AG08396 (cell line): ENCODE measurements at places on chromosomes 2 and 18.

- DNase-seq, result peak; percentile 28
Observed at GRCh38 chr2:63488118-63488713, 100.1 kb downstream of the WDPCP start.

DNA sequence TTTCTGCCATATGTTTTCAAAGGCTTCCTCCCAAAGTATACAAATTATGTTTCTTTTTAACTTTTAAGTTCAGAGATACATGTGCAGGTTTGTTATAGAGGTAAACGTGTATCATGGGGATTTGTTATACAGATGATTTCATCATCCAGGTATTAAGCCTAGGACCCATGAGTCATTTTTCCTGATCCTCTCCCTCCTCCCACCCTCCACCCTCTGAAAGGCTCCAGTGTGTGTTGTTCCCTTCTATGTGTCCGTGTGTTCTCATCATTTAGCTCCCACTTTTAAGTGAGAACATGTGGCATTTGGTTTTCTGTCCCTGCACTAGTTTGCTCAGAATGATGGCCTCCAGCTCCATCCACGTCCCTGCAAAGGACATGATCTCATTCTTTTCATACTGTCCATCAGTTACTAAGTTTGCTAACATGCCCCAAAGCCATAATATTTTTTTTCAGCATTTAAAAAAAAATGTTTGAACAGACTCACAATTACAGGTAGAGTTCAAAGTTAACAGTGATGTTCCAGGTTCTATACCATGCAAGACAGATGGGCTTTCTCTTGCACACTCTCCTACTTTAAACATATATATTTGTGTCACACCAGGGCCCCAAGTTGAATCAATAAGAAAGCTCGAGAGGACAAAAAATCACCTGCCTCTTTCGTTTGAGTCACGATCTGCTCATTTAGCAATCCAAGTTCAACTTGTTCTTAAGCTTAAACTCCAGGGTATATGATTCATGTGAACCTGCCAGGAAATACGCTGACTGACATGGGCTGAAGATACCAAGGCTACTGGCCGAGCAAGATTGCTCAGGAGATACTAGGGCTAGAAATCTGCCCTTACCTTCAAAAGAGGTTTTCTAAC, 77.6 kb downstream of the AP1S3 start:
- no peak for DNase-seq

DNA sequence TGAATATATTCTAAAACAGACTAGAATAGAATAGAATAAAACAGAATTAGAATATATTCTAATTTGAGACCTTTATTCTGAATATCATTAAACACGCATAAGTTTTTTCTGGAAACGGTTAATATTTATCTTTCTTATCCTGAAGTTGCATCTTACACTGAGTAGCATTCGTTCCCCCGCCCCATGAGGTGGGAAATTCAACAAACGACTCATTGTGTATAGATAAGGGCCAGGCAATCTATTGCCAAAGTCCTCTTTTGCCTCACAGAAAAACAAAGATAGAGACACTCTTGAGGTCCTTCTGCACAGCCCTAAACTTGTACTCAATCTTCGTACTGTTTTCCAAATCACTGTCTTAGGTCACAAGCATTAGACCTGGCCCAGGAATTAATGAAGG, 98.1 kb downstream of the COL6A3 start:
- no peak for DNase-seq

DNA sequence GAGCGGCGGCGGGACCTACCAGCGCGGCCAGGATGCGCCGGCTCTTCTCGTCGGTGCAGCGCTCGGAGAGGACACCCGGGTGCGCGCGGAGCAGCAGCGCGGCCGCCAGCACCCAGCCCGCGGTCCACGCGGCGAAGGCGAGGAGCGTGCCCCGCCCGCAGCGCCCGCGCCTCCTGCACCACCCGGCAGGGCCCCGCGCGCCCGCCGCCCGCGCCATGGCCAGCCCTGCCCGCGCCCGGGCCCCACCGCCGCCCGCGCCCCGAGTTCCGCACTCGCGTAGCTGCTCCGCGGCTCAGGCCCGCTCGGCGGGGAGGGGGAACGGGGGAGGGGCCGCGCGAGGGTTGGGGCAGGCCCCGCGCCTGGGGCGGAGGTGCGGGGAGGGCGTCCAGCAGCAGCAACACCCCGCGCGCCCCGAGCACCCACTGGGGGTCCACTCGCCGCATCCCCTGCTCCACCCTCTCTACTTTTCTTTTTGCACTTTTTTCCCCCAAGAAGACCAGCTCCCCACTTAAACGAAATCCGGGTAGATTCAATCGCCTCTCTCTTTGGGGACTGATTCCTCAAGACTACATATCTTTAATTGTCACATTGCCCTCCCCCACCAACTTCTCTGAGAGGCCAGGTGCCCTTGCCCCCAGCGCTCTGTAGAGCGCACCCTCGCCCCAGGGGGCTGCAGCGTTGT, at the start of gene DIPK1C:
Gene DIPK1C, minus strand, starts transcription at position 266 of the 682 bp plus-strand sequence. Its CDS starts 49 bp downstream, at position 217.
- no peak for DNase-seq
